ENCODE measurements at places on chromosomes 16 and 17.

- DNase-seq, result no peak
Measured at GRCh38 chr17:82882715-82883418, 43.0 kb upstream of the ZNF750 start.

GRCh38 chr16:26909623-26910022, 157.1 kb upstream of the C16orf82 start:
- DNase-seq, result no peak

GRCh38 chr17:74235911-74236371, 22.6 kb downstream of the TTYH2 start:
- no peak for DNase-seq

- DNase-seq, result no peak
Measured at GRCh38 chr16:83113811-83114210, 487.0 kb downstream of the CDH13 start.

DNA sequence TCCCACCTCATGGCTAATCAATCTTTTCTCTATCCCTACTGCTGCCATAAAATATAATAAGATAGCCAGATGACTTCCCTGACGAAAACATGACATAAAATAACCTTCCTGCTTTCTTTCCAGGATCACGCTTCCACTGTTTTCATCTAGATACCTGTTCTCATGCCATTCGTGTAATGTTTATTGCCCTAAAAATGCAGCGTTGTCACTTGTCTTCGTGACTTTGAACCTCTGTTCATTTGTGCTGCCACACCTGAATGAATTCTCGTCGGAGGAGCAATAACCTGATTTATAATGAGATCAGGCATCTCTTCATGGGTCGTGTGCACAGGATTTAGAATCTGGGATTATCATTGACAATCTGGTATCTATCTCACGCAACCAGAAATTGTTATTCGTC, 1401.9 kb downstream of the CDH11 start:
- no peak for DNase-seq

GRCh38 chr16:21197112-21197511, 14.3 kb downstream of the ZP2 start:
- DNase-seq, result no peak

DNA sequence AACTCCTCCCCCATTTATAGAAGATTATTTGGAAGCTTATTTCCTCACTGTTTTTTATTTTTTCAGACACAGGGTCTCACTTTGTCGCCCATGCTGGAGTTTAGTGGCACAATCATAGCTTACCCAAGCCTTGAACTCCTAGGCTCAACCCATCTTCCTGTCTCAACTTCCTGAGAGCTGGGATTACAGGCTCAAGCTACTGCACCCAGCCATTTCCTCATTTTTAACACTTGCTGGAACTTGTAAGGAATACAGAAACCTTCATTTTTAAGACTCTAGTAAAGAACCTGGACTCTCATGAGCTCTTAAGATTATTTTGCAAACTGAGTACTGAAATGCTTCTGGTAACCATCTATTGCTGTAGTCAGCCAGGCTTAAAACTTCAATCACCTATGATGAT, 29.9 kb downstream of the KANSL1 start:
- DNase-seq, result no peak

DNA sequence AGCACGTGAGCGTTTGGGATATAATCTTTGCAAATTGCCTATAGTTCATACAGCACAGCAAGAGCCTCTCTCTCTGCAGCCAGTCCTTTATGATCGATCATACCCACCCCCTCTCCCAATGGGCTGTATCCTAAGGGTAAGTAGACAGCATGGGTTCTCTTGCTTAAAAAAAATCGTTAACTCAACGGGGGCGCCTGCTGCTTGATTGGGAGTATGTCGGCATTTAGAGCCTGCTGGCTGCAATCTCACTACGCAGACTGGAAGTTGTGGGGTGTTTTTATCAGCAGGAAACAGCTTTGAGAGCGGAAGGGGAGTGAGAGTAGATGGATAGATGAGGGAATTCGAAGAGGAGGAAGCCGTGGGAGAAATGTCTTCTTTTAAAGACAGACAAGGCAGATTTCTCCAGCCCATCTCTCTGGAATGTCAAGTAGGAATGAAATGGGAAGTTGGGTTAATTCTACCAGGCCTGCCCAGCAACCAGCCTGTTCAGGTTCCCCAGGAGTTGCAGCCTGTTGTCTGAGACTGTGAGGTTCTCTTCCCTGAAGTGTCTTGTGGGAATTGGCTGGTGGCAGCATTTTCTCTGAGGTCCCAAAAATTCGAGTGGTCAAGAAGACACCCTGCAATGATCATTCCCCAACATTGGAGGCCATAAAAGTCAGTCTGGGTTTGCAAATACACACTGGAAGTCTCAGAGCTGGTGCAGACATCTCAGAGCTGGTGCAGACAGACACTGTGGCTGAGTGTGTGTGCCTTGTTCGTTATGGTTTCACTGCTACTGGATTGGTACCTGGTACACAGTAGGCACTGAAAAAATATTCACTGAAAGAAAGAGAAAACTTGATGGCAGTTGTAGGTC, 65.6 kb downstream of the PRKCB start:
- no peak for DNase-seq

- no peak for DNase-seq
Measured at GRCh38 chr16:29898804-29899515, 390 bp downstream of the SEZ6L2 start.

GRCh38 chr17:336110-337021, 16.2 kb downstream of the RPH3AL start:
- no peak for DNase-seq

All from liver (tissue), 10 donors.